ENCODE measurements at places on chromosomes 6 and 20.

- no peak for DNase-seq
Observed at GRCh38 chr20:43976547-43976946, 61.9 kb downstream of the TOX2 start.

DNA sequence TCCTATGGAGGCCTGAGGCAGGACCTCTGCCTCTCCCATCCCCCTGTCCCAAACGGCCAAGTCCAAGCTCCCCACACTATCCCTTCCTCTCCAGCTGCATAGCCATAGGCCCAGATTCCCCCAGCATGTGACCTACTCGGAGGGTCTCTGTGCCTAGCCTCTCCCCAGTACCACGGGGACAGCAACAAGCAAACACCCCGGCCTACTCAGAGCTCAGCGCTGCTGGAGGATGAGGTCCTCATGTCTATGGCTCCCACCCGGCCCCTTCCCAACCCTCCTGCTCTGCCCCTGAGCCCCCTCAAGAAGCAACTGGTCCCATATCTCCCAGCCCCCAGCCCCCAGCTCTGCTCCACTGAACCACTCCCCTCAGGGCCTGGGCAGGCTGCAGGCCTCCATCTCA, 24.2 kb downstream of the RNASET2 start:
- no peak for DNase-seq

GRCh38 chr6:90003941-90004340, 109.7 kb downstream of the GJA10 start:
- DNase-seq, result no peak

- no peak for DNase-seq
Observed at GRCh38 chr20:59937150-59937549, 3.0 kb downstream of the PPP1R3D start.

- DNase-seq, result no peak
Observed at GRCh38 chr6:79463621-79464050, 73.6 kb downstream of the LCA5 start.

GRCh38 chr20:20000211-20000968, 16.8 kb upstream of the NAA20 start:
- DNase-seq, result peak; percentile 12

DNA sequence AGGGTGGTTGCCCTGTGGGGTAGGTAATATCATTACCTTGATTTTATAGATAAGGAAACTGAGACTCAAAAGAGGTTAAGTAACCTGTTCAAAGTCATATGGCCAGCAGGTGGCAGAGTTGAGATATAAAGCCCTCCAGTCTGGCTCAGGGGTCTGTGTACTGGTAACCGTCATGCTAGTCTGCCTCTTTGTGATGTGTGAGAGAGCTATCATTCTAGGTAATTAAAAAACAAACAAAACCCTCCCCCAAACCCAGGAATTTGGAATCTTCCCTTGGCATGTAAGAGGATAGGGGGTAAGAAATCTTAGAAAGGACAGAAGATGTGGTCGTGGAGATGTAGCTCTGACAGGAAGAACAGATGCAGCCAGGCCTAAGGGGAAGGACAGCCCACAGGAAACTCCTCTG, 206.0 kb downstream of the CDC5L start:
- DNase-seq, result peak; percentile 76

DNA sequence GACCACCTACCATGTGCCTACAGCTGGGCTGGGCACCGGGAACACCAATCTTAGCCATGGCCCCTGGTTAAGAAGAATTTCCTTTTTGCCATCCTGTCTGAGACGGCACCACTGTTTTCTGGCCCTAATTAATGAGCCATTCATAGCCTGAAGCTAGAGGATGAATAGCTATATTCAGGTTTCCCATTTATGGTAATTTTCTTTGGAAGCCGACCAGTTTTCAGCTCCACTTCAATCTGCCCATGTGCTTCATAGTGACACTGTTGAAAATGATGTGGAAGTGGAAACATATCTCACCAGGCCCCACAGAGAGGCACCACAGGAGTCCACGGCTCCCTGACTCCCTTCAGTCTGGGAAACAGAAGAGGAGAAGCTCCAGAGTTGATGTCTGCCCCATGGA, 22.6 kb upstream of the ULBP3 start:
- DNase-seq, result no peak

- no peak for DNase-seq
Observed at GRCh38 chr6:150076196-150076893, 7.4 kb upstream of the ULBP3 start.

DNA sequence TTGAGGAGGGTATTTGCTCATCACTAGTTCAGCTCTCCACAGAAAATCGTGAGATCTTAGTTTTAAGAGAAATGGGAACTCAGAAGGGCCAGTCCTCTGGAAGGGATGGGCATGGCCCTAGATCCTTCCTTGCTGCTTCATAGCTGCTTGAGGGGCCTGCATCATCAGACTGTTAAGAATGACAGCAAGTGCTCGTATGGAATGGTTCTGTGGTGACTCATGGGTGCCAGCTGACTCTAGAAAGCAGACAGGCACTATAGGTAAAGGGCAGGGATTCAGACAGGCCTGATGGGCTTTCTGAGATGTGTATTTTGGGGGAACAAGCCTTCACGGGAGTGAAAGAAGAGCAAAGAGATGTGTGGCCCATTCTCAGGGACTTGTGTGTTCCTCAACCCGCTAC, 90.8 kb downstream of the MYLK4 start:
- no peak for DNase-seq

DNA sequence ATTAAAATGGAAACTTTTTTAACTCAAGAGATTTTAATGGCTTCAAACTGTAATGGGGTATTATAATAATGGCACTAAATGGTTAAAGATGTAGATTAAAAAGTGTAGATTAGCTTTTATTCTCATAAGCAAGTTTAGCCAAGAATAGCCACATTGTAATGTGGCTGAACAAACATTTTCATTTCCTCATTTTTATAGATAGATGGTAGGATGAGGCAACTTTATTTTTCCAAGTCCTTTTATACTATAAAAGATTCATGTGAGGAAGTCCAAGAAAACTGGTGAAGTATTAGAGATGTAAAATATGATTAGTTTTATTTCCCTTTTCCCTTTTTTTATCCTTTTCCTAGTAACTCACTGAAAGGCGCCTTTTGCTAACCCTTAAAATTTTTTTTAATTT, 88.8 kb downstream of the ATRN start:
- DNase-seq, result no peak

- DNase-seq, result no peak
Observed at GRCh38 chr6:129663531-129663930, 46.4 kb downstream of the ARHGAP18 start.

- no peak for DNase-seq
Observed at GRCh38 chr6:155274106-155274505, 10.3 kb downstream of the CLDN20 start.

DNA sequence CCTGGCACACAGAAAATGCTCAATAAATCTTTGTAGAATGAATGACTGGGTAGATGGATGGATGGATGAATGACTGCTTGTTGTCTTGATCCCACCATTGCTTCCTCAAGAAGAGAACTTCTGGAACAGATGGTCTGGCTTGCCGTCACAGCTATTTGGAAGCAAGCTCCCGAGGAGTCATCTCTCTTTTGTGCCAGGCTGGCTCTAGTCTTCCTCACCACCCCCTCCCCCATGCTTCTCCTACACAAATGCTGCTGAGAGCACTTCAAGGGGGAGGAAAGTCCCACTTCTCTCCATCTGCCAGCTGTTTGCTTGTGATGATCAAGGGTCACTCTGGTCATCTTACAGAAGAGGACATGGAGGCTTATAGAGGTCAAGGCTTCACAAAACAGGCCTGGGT, 11.6 kb upstream of the KCNG1 start:
- DNase-seq, result peak; percentile 23

GRCh38 chr6:167733740-167734661, 92.7 kb upstream of the AFDN start:
- no peak for DNase-seq

DNA sequence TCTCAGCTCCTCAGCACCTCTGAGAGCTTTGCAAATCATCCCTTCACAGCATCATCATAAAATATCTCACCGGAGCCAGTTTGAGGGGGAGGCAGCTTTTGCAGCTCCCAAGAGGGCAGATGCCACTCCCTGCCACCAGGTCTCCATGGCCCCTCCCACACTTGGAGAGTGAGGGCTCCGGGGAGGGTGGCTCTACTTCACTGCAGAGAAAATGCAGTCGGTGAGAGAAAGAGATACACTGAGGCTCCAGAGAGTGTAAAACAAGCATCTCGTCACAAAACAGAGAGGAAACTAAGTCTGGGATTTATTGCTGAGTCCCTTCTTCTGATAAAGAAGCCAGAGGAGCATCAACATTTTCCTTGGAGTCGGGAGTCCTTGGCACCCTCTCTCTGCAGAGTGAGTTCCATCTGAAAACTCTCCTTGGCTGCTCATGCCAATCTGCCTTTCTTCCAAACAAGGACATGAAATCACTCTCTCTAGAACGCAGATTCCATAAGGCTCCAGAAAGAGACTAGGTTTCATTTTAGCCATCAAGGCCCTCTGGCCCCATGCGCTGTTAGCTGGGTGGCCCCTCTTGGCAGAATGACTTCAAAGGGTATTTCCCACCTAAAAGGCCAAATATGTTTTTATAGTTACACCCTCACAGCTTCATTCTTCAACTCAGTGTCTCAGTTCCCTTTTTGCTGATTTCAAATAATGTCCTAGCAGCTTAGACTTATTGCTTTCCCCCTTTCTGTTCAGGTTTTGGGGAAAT, 70.6 kb upstream of the F13A1 start:
- DNase-seq, result no peak

- no peak for DNase-seq
Observed at GRCh38 chr6:136148523-136148922, 101.6 kb downstream of the MTFR2 start.

GRCh38 chr6:13025893-13026499, 302.3 kb downstream of the TBC1D7 start:
- no peak for DNase-seq

GRCh38 chr6:31582230-31582643, at the start of gene LTB:
LTB (minus strand) TSS chr6:31582424; CDS start chr6:31582417, 7 bp downstream.
- DNase-seq, result no peak

- no peak for DNase-seq
Observed at GRCh38 chr6:130995783-130996447, 67.1 kb downstream of the EPB41L2 start.

GRCh38 chr6:67663105-67663895, 971.8 kb upstream of the ADGRB3 start:
- no peak for DNase-seq

GRCh38 chr6:120608826-120609225, 725.5 kb downstream of the TBC1D32 start:
- DNase-seq, result no peak

DNA sequence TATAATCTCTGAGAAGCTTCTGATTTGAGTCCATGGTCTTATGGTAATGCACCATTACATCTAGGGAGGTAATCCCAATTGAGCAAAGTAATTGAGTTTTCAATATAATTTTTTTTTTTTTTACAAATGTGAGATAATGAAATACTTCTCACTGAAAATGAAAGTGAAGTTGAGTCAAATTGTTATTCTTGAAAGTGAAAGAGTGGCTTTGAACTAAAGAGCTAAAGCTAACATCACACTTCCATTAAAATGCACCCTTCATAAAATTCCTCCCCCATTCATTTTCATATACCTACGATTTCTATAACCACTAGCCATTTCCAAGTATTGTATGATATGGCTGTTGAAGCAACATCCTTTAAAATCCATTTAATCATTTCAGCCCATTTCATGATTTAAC, 149.1 kb upstream of the IMPG1 start:
- peak; percentile 37 for DNase-seq

GRCh38 chr20:16709017-16709416, 20.8 kb upstream of the SNRPB2 start:
- no peak for DNase-seq

DNA sequence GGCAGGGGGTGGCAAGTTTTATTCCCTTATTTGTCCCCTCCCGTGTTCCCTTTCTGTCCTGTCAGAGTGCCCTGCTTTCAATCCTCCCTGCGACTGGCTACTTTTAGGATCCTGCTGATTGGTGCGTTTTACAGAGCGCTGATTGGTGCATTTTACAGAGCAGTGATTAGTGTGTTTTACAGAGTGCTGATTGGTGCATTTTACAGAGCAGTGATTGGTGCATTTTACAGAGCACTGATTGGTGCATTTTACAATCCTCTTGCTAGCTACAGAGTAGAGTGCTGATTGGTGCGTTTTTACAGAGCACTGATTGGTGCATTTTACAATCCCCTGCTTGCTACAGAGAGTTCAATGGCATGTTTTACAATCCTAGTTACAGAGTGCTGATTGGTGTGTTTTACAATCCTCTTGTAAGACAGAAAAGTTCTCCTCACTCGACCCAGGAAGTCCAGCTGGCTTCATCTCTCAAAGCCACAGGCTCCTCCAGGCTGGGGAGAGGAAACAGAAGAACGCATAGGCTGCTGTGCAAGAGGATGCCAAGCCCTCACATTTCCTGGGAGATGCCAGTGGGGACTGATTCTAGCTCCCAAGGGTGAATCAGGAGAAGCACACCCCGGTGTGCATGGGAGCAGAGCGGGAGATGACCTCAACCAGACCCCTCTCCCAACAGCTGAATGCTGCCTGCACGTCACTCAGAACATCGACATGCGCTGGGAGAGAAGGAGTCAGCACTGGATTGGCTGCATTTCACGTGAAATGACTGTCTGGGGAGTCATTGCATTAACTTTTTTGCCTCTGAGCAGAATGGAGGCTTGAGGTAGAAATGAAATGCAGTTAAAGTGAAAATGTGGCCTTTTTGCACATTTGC, 48.3 kb upstream of the SLC22A23 start:
- DNase-seq, result no peak

GRCh38 chr20:4853757-4854560, 132.2 kb downstream of the PRND start:
- no peak for DNase-seq

GRCh38 chr6:79157961-79158644, 76.4 kb downstream of the HMGN3 start:
- DNase-seq, result peak; percentile 23
